ENCODE measurements at places on chromosomes 16 and 17. TPM values are rescaled to one million over a fixed set of nuclear protein-coding genes. Genes with fewer than 3 reads are reported as not detected.

GRCh38 chr16:60776281-60776680, 1260.0 kb downstream of the CDH8 start:
- no peaks in the 10 kb centered on the region for H3K4me1 ChIP-seq
- no peak overlapping the region for H3K27ac ChIP-seq
- no peaks in the 10 kb centered on the region for H3K36me3 ChIP-seq
- H3K27me3 ChIP-seq, result no peaks in the 10 kb centered on the region
- ATAC-seq, result no peak
- H3K4me3 ChIP-seq, result no peak overlapping the region

DNA sequence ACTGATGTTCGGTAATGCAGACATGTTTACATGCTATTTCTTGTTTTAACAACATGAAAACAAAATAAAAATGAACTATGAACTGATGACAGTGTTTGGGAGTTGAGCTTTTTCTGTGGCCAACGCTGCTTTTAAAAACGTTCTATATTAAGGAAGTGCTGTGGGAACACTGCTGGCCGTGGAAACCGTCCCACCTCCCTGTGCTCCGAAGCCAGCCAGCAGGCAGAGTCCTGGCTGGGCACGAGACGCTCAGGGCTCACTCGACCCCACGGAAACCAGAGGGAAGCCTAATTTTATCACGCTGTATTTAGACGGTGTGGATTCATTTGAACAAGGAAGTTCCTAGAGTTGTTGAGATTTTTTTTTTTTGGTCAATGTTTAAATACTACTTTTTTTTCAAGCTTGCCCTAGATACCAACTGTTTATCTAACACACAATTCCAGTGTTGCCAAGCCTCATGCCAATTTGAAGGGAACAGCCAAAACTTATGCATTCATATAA, 25.8 kb downstream of the ADCY9 start:
- peak overlapping the region; percentile 28 for H3K4me3 ChIP-seq
- peak overlapping the region; percentile 66 for H3K27ac ChIP-seq
- H3K27me3 ChIP-seq, result no peaks in the 10 kb centered on the region
- H3K36me3 ChIP-seq, result no peaks in the 10 kb centered on the region
- H3K4me1 ChIP-seq, result no peaks in the 10 kb centered on the region

DNA sequence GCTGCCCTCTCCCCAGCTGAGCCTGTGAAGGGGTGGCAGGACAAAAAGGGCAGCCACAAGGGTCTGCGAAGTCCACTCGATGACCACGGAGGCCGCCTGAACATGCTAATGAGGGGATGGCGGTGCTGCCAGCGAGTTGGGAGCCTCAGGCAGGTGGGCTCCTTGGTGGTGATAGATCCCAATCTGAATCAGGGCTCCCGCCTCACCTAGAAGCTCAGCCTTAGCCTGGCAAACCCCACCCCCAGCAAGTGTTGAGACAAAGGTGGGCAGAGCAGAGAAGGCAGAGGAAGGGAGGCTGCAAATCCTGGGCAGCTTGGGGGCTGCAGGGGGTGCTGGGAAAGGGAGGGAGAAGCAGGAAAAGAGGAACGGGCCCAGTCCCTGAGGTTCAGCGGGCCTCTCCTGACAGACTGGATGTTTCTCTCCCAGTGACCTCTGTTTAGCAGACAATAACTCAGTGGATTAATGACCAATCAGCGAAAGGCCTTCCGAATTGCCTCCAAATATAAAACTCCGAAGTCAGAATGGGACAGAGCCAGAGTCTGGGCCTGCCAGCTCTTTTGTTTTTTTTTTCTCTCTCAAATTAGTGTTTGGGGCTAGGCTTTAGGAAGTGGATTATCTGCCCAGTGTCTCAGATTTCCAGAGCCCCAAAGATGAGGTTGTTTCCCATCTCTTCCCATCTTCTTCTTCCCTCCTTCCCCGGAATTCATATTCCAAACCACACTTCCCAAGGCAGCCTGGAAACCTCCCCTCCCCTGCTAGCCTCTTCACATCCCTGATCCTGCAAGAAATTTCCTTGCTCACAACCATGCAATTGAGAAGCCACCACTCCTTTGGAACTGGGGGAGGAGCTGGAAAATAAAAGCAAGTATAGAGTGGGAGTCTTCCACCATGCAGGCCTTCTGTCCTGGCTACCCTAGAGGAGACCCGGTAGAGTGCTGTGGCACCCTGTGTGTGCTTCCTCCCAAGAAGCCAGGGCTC, 15.2 kb upstream of the HOXB2 start:
- no peaks in the 10 kb centered on the region for H3K36me3 ChIP-seq
- H3K27me3 ChIP-seq, result no peaks in the 10 kb centered on the region
- peak; percentile 35 for ATAC-seq
- H3K4me1 ChIP-seq, result no peaks in the 10 kb centered on the region

DNA sequence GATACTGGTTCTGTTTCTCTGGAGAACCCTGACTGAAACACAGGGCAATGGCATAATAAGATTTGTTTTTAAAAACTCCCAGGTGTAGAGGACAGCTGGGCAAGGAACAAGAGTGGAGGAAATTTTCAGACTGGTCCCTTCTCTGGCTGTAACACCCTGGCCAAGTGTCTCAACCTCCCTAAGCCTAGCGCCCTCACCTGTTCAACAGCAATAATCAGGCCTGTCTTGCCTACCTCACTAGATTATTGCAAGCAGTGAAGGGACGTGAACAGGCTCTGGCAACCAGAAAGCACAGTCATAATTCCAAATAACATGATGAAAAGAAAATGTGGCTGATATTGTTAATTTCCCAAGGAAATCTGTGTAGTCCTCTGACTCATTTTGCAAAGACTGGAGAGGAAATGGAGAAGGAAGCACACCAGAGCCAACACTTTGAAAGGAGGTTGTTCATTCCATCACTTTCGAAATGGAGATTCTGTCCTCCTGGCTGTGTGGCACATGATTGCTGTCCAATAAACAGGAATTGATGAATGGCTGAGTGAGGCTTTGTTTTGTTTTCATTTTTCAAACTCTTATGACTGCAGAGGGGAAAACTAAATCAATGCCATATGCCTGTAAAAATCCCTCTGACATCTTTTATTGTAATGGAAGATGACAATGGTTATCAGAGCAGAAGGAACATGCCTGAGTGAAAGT, 87.5 kb upstream of the HLF start:
- ATAC-seq, result no peak
- H3K4me3 ChIP-seq, result no peak overlapping the region
- H3K36me3 ChIP-seq, result no peaks in the 10 kb centered on the region
- no peaks in the 10 kb centered on the region for H3K4me1 ChIP-seq
- no peak overlapping the region for H3K27ac ChIP-seq

DNA sequence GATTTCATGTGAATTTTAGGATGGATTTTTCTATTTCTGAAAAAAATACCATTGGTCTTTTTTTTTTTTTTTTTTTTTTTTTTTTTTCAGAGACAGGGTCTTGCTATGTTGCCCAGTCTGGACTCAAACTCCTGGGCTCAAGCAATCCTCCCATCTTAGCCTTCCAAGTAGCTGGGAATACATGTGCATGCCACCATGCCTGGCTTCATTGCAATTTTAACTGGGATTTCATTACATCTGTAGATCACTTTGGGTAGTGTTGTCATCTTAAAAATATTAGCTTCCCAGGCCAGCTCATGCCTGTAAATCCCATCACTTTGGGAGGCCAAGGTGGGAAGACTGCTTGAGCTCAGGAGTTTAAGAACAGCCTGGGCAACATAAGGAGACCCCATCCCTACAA, 54.8 kb downstream of the TOM1L2 start:
- no peak overlapping the region for H3K4me3 ChIP-seq
- no peaks in the 10 kb centered on the region for H3K27me3 ChIP-seq
- no peak overlapping the region for H3K27ac ChIP-seq
- no peaks in the 10 kb centered on the region for H3K36me3 ChIP-seq

- H3K4me3 ChIP-seq, result no peak overlapping the region
- H3K27ac ChIP-seq, result no peak overlapping the region
- H3K27me3 ChIP-seq, result no peaks in the 10 kb centered on the region
- peaks cover 59% of the 10 kb centered on the region for H3K36me3 ChIP-seq
Measured at GRCh38 chr17:21190078-21190477, 23.9 kb downstream of the TMEM11 start.

DNA sequence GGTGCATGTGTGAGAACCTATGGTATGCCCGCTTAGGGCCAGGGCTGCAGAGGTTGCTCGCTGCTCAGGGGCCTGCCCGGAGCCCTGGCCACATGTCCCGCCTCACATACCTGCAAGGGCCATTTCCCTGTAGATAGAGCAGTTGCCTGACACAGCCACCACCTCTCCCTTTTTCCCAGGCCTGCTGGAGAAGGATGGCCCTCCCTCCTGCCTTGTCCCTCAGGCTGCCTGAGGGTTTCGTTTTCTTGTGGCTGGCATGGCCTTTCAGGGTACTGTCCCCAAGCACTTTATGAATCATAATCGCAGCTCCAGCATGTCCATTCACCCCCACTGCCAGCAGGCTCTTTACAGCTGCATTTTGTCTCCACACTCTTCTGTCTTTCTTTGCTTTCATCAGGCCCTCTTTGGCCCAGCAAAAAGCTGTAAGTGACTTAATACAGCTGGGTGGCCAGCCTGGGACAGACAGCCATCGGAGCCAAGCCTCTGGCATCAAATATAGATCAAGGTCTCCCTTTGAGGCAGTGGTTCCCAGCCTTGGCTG, 65.7 kb downstream of the MPRIP start:
- H3K27me3 ChIP-seq, result no peaks in the 10 kb centered on the region
- ATAC-seq, result peak; percentile 12
- peaks cover 91% of the 10 kb centered on the region for H3K4me1 ChIP-seq
- peaks cover 8% of the 10 kb centered on the region for H3K36me3 ChIP-seq
- H3K27ac ChIP-seq, result peak overlapping the region; percentile 69

- H3K4me1 ChIP-seq, result no peaks in the 10 kb centered on the region
- no peaks in the 10 kb centered on the region for H3K36me3 ChIP-seq
- no peak for ATAC-seq
Measured at GRCh38 chr16:79360267-79360666, 240.3 kb downstream of the MAF start.

The SDR42E2 gene
- total RNA-seq, result not detected

DNA sequence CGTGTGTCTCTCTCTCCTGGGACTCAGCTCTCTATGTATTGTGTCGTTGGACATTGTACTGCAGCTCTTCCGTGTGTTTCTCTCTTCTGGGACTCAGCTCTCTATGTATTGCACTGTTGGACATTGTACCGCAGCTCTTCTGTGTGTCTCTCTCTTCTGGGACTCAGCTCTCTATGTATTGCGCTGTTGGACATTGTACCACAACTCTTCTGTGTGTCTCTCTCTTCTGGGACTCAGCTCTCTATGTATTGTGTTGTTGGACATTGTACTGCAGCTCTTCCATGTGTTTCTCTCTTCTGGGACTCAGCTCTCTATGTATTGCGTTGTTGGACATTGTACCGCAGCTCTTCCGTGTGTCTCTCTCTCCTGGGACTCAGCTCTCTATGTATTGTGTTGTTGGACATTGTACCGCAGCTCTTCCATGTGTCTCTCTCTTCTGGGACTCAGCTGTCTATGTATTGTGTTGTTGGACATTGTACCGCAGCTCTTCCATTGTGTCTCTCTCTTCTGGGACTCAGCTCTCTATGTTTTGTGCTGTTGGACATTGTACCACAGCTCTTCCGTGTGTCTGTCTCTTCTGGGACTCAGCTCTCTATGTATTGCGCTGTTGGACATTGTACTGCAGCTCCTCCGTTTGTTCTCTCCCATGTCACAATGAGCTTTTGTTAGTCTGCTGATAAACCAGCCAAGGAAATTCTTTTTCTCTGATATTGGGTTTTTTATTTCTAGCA, 84.8 kb downstream of the RPTOR start:
- H3K4me1 ChIP-seq, result no peaks in the 10 kb centered on the region
- H3K27ac ChIP-seq, result no peak overlapping the region
- H3K36me3 ChIP-seq, result no peaks in the 10 kb centered on the region
- H3K4me3 ChIP-seq, result no peak overlapping the region
- no peak for ATAC-seq

The SMIM5 gene
- total RNA-seq, result 3.8 TPM

- H3K27ac ChIP-seq, result no peak overlapping the region
- no peaks in the 10 kb centered on the region for H3K36me3 ChIP-seq
- no peaks in the 10 kb centered on the region for H3K27me3 ChIP-seq
Measured at GRCh38 chr17:75315541-75316243, 26.5 kb upstream of the SLC25A19 start.

The GRAPL gene
- total RNA-seq, result not detected

- no peak for ATAC-seq
- no peak overlapping the region for H3K27ac ChIP-seq
- no peaks in the 10 kb centered on the region for H3K4me1 ChIP-seq
- peaks cover 80% of the 10 kb centered on the region for H3K36me3 ChIP-seq
Measured at GRCh38 chr16:58041628-58041955, 16.0 kb downstream of the MMP15 start.

- H3K36me3 ChIP-seq, result no peaks in the 10 kb centered on the region
- no peak overlapping the region for H3K27ac ChIP-seq
- no peak overlapping the region for H3K4me3 ChIP-seq
- H3K27me3 ChIP-seq, result peaks cover 78% of the 10 kb centered on the region
- H3K4me1 ChIP-seq, result no peaks in the 10 kb centered on the region
Measured at GRCh38 chr17:73998653-73999645, 204.5 kb upstream of the RPL38 start.

The TBC1D26 gene
- total RNA-seq, result 0.93 TPM

- no peak overlapping the region for H3K4me3 ChIP-seq
- H3K4me1 ChIP-seq, result peaks cover 3% of the 10 kb centered on the region
- no peaks in the 10 kb centered on the region for H3K27me3 ChIP-seq
- no peak for ATAC-seq
- H3K27ac ChIP-seq, result peak overlapping the region; percentile 71
Measured at GRCh38 chr16:59634004-59634579, 900.0 kb upstream of the GOT2 start.

The CACNA1H gene
- 192 TPM for total RNA-seq

DNA sequence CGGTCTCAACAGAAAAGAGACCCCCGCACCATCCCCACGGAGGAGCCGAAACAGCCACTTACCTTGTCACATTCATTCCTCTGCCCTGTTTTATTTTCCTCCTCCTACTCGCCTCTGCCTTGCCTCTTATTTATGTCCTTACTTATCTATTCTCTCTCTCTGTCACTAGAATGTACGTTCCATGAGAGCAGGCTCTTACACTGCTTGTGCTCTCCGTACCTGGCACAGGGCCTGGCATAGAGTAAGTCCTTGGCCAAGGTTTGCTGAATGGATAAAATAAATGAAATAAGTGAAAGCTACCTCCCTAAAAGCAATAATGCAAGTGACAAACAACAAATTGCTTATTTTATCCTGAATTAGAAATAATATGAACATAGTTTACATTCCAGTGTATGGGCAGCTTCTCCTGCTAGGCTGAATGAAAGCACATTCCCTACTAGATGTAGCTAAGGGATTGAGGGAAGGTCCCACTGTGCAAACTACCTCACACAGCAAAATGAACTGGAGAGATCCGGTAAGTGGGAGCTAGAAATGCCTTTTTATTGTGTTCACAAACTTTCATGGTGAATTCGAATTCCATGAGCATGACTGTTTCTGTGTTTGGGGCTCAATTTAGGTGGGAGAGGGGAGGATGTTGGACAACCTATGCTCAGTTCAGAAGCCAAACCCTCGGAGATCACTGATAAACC, 173.1 kb downstream of the PARN start:
- H3K27ac ChIP-seq, result no peak overlapping the region
- H3K27me3 ChIP-seq, result no peaks in the 10 kb centered on the region
- no peaks in the 10 kb centered on the region for H3K4me1 ChIP-seq
- no peaks in the 10 kb centered on the region for H3K36me3 ChIP-seq

- no peaks in the 10 kb centered on the region for H3K4me1 ChIP-seq
- H3K27me3 ChIP-seq, result no peaks in the 10 kb centered on the region
- ATAC-seq, result no peak
- H3K36me3 ChIP-seq, result no peaks in the 10 kb centered on the region
- H3K4me3 ChIP-seq, result no peak overlapping the region
Measured at GRCh38 chr17:81500047-81500446, 12.6 kb downstream of the ACTG1 start.

- H3K4me1 ChIP-seq, result no peaks in the 10 kb centered on the region
- H3K27me3 ChIP-seq, result peaks cover 31% of the 10 kb centered on the region
- no peak overlapping the region for H3K4me3 ChIP-seq
Measured at GRCh38 chr16:54602666-54603065, 316.1 kb upstream of the IRX3 start.

The RNF112 gene
- total RNA-seq, result 1.6 TPM

The LRRC3C gene
- not detected for total RNA-seq

- no peaks in the 10 kb centered on the region for H3K27me3 ChIP-seq
- no peak overlapping the region for H3K27ac ChIP-seq
- no peak for ATAC-seq
- H3K36me3 ChIP-seq, result no peaks in the 10 kb centered on the region
Measured at GRCh38 chr16:9389543-9390207, 298.2 kb downstream of the HAPSTR1 start.
